ENCODE measurements at places on chromosomes 3 and 15.

DNA sequence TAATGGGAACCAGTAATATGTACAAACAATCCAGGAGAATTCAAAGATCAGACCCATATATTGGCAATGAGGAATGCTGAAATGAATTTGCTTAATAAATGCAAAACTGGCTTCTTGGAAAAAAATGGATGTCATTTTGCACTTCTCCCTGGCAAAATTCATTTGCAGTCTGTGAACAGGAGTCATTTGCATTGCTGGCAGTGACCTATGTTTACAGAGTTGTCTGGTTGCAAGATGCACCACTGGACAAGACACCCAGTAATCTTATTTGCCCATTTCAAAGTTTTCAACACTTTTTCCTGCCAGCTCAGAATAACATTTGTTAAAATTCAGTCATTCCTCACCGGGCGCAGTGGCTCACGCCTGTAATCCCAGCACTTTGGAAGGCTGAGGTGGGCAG, 123.5 kb upstream of the KCNAB1 start:
- DNase-seq: no peak

DNA sequence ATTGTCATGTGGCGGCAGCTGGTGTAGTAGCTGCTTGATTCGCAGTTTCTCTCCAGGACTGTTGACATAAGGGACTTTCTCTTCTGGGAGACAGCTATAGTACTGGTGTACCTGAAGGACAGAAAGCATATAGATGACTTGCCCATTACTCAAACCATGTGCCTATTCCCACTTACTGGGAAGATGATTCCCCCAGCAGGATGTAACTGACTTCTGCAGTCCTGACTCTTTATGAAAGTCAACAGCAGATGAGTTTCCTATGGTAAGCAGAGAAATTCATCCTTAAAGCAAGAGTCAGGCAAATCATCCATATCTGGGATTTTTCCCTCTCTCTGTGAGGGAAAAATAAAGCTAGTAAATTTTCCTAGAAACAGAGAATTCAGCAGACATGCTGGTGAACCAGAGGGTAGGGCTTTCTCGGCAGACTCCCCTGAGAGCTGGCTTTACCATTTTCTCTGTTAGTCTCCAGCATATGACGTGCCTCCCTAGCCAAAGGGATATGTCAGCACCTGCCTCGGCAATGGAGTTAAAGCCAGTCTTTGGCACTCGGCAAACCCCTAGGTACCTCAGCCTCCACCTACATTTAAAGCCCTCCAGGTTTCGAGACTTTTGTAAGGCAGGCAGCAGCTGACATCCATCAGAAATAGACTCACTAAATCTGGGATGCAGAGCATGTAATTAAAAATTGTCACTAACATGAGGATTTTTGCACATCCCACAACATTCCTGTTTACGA, 62.1 kb downstream of the PRICKLE2 start:
- no peak for DNase-seq

DNA sequence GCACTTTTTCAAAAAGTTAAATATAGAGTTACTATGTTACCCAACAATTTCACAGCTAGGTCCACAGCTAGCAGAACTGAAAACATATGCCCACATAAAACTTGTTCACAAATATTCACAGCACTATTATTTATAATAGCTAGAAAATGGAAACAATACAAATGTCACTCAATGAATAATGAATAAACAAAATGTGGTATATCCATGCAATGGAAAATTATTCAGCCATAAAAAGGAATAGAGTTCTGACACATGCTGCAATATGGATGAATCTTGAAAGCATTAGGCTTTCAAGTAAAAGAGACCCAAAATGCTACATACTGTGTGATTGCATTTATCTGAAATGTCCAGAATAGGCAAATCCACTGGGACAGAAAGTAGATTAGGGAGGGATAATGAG, 111.9 kb downstream of the MECOM start:
- DNase-seq: no peak

DNA sequence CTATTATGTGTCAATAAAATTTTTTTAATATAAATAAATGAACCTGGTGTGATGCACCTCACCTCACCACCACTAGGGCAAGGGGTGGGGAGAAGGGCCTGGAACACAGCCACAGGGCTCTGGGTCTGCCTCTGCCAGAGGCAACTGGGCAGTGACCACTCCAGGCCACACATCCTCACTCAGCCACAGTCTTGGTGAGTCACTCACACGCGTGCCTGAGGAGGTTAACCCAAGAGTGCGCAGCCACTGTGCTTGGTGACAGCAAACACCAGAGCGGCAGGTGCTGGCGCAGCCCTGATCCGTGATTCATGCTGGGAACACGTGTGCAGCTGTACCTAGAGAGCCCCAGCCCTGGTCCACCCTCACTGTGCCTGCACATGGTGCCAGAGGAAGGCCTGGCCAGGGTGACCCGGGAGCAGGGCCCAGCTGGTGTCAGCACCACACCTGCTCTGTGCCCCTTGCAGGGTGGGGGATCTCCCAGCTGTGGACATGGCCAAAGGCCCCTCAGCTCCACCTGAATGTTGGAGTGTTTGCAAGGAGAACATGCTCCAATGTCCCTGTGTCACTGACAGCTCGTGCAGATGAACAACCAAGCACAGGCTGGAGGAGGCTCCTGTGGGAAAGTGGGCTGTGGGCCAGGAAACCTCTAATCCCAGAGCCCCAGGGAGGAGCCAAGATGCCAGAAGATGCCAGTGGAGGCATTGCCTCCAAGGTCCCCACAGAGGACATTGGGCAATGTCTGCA, 2.1 kb downstream of the SLC41A3 start:
- DNase-seq: no peak

GRCh38 chr3:142098964-142099363, 50.4 kb downstream of the TFDP2 start:
- no peak for DNase-seq

- DNase-seq: no peak
Observed at GRCh38 chr3:188729422-188729821, 442.3 kb upstream of the TPRG1 start.

DNA sequence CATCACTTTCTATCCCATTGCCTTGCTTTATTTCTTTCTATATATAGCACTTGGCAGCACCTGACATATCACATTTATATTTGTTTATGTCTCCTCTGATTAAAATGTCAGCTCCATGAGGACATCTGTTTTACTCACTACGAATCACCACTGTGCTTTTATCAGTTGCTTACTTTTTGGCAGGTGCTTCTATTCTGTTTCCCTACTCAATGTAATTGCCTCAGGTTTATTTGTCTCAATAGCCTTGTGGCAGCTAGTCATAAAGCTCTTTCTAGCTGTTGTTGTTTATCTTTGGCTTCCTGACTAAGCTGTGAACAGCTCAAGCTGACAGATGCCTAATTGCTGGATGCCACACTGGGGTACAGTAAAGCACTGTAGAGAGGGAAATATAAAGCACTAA, 85.5 kb downstream of the VPS13C start:
- no peak for DNase-seq

DNA sequence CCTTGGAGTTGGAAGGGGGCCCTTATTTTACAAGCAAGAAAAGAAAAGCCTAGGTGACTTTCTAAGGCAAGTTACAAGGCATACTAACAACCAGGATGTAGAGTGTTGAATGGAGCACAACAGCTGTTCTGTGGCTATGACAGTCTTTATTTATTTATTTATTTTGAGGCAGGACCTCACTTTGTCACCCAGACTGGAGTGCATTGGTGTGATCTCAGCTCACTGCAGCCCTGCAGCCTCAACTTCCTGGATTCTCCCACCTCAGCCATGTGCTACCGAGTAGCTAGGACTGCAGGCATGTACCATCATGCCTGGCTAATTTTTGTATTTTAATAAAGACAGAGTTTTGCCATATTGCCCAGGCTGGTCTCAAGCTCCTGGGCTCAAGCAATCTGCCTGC, 973.4 kb downstream of the ROBO1 start:
- no peak for DNase-seq

GRCh38 chr3:48405343-48405881, 24.5 kb downstream of the PLXNB1 start:
- no peak for DNase-seq

- no peak for DNase-seq
Observed at GRCh38 chr3:190384309-190384756, 3.6 kb upstream of the CLDN16 start.

- no peak for DNase-seq
Observed at GRCh38 chr3:152611905-152612304, 223.0 kb upstream of the P2RY1 start.

DNA sequence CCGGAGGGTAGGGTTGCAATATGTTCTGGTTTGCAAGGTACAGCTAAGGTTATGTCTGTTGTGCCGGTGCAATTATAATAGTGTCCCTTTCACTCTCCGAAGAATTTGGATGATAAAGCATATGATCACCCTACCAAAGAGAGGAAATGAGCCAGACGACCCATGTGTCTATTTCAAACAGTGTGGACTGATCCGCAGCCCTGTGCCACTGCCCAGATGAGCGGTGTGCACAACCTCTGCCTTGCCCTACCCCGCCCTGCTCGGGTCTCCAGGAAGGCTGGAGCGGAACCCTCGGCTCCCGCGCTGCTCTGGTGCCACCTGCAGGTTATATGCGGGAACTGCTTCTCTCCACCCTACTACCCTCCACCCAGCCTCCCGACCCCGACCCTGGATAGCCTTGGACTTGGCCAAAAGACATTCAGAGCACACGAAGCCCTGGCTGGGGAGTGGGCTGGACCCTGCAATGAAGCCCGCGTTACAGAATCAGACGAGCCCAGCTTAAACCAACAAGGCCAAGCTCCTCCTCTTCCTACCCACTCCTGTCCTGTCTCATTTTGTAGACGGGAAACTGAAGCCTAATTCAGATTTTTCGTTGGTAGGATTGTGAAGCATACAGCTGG, 68.4 kb upstream of the CHRNB4 start:
- peak; percentile 30 for DNase-seq

DNA sequence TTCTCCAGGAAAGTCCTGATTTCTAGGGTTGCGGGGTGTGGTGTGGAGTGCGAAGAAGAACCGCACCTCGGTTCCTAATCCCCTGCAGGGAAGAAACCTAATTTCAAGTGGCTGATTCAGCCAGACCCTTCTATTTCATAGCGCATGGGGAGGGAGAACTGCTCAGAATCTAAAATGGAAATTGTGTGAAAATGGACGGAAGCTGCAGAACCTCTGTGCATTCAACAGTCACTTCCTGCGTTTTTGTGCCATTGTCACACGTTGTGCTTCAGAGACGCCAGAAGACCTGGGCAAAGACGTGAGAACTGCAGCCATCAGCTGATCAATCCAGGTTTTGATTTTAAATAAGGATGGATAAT, 1.2 kb downstream of the SIDT1 start:
- DNase-seq: no peak

GRCh38 chr3:184659797-184660301, 52.0 kb downstream of the MAGEF1 start:
- no peak for DNase-seq

DNA sequence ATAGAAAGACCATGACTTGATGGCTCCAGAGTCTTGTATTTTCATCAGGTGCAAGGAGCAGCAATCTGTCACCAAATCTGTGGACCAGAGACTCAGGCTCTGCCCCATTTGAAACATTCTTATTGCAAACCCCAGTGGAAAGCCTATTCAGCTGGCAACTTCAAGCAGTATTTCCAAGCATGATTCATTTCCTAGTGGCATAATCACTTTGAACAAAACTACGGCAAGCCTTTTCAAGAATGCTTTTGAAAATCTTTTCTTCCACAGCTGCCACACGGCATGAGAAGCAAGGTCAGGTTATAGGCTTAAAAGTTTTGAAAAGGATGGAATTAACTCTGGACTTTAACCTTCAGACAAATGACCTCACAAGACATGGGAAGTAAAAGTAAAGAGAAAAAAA, 122.0 kb upstream of the BFSP2 start:
- DNase-seq: no peak

- no peak for DNase-seq
Observed at GRCh38 chr3:141052201-141053069, 1.3 kb downstream of the SPSB4 start.

DNA sequence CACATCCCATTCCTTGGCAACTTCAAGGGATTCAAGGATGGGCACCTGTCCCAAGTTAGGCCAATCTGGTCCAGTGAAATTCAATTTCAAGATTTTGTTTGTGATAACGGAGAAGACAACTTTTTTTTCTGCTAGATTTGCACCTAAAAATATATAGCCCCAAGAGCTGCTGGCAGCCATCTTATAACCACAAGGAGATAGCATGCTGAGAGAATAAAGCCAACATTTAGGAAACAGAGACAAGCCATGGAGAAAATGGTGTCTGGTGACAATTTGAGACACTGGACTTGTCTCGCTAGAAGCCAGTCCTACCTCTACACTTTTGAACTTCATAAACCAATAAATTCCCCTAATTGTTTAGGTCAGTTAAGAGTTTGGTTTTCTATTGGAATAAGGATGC, 5.4 kb downstream of the PARL start:
- no peak for DNase-seq

DNA sequence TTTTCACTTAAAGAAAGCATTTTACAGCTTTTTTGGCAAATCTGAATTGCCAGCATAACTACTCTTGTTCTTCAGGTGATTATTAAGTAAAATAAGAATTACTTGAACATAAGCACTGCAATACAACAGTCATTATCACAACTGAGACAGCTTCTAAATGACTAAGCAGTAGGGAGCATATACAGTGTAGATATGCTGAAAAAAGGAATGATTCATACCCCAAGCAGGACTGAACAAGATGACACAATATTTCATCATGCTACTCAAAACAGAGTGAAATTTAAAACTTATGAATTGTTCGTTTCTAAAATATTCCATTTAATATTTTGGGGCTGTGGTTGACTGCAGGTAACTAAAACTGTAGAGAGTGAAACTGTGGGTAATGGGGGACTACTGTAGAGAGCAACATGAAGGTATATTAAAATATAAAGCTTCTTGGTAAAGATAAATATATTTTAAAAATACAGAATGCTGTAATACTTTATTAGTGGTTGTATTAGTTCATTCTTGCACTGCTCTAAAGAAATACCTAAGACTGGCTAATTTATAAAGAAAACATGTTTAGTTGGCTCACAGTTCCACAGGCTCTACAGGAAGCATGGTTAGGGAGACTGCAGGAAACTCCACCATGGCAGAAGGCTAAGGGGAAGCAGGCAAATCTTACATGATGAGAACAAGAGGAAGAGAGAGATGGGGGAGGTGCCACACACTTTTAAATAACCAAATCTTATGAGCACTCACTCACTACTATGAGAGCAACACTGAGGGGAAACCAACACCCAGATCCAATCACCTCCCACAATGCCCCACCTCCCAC, 84.8 kb downstream of the DCLK3 start:
- no peak for DNase-seq

DNA sequence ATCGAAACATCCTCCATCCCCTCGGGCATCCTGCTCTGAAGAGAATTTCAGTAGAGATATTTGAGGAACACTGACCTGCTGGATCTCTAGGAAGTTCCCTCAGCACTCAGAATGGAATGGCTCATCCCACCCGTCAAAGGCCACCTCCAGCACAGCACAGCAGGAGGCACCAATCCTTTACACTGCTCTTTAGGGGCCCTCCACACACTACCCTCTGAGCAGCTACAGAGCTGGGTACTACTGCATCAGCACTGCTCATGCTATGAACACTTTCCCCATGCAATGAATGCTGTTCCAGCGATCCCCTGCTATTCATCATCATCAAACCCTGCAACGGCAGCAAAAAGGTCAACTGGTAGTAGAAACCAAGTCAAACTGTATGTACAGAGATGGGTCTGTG, 40.5 kb downstream of the IGF2BP2 start:
- no peak for DNase-seq
